Aorta (tissue), 5 donors: ENCODE measurements at places on chromosomes 4 and X. TPM values are rescaled to one million over a fixed set of nuclear protein-coding genes. Genes with fewer than 3 reads are reported as not detected.

PNPLA4 gene
- 8.8 TPM for polyA plus RNA-seq

SMS gene
- 89.5 TPM for polyA plus RNA-seq

LRCH2 gene
- polyA plus RNA-seq: 2.6 TPM

SMR3B gene
- not detected for polyA plus RNA-seq
